Thoracic aorta (tissue), 2 donors: ENCODE measurements at places on chromosomes 16 and 17. TPM values are rescaled to one million over a fixed set of nuclear protein-coding genes. Genes with fewer than 3 reads are reported as not detected.
A peak's percentile ranks its signal among the peaks of the same experiment; 100 is the strongest.

GRCh38 chr16:84598360-84598759 lies 19.5 kb downstream of the COTL1 start:
- no peak overlapping the region for H3K4me3 ChIP-seq
- no peaks in the 10 kb centered on the region for H3K27me3 ChIP-seq
- no peak for DNase-seq

DNA sequence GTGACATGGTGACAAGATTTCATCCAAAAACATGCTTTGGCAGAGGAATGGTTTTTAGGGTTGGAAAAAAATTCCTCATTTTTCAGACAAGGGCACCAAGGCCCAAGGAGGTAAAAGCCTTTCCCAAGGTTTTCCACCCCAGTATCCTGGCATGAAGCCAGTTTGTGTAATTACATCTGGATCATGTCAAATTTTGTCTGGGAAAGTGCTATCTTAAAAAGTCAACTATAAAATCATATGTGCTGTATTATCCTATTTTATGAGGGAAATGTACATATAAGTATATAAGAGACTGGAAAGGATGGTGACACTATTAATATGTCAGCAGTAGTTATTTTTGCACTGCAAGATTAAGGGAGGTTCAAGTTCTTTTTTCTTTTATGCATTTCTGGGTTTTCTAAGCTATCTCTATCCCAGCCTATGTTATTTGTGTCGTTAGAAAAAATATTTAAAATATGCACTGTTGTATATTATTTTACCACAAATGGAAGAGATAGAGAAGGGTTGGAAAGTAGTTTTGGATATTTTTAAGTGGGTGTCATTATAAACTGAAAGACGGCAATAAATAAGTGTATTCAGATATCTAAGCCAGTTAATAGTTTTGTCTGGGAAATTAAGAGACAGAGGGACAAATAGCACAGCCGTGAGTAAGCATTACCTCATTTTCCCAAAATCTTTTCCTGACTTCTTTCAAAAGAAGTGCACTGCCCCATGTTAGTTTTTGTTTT lies 13.5 kb upstream of the FBXO47 start:
- H3K4me3 ChIP-seq = peak overlapping the region; percentile 53
- peak overlapping the region; percentile 71 for H3K27ac ChIP-seq
- no peaks in the 10 kb centered on the region for H3K36me3 ChIP-seq
- no peaks in the 10 kb centered on the region for H3K4me1 ChIP-seq
- H3K27me3 ChIP-seq = no peaks in the 10 kb centered on the region
- no peak for DNase-seq

- DNase-seq = no peak
- H3K27ac ChIP-seq = no peak overlapping the region
- H3K4me3 ChIP-seq = peak overlapping the region; percentile 41
- H3K36me3 ChIP-seq = no peaks in the 10 kb centered on the region
- H3K4me1 ChIP-seq = peaks cover 6% of the 10 kb centered on the region
Observed at GRCh38 chr17:48725288-48726064, 2.5 kb downstream of the PRAC2 start.

- H3K4me1 ChIP-seq = peaks cover 9% of the 10 kb centered on the region
- H3K27ac ChIP-seq = no peak overlapping the region
- no peaks in the 10 kb centered on the region for H3K27me3 ChIP-seq
Observed at GRCh38 chr16:2915196-2915929, 3.6 kb downstream of the FLYWCH1 start.

GRCh38 chr16:76241755-76242154 lies 35.4 kb upstream of the CNTNAP4 start:
- DNase-seq = no peak
- no peak overlapping the region for H3K4me3 ChIP-seq
- no peaks in the 10 kb centered on the region for H3K36me3 ChIP-seq

- H3K4me3 ChIP-seq = no peak overlapping the region
- H3K27ac ChIP-seq = no peak overlapping the region
- no peaks in the 10 kb centered on the region for H3K36me3 ChIP-seq
- no peak for DNase-seq
Observed at GRCh38 chr16:10240854-10241613, 58.8 kb upstream of the GRIN2A start.

C16orf95 gene
- total RNA-seq = 2.7 TPM
